ENCODE measurements at places on chromosomes 2 and 18. TPM values are rescaled to one million over a fixed set of nuclear protein-coding genes. Genes with fewer than 3 reads are reported as not detected.
A peak's percentile ranks its signal among the peaks of the same experiment; 100 is the strongest.

DNA sequence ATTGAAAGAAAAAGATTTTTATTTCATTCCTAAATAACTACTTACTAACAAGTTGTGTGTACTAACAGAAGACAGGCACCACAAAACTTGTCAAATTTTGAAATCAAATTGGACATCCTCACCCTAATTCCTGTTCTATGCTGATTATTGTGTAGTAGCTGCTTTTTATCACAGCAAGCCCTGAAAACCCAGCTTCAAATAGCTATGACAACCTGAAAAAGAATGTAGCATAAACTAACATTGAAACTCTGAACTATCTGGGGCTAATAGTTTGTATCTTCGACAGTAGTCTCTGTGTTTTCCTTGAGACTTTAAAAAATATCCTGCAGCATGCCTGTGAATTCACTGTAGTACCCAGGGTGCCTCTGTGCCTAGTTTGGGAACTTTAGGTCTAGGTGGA lies 122.6 kb downstream of the WDPCP start:
- no peak overlapping the region for H3K4me3 ChIP-seq

DNA sequence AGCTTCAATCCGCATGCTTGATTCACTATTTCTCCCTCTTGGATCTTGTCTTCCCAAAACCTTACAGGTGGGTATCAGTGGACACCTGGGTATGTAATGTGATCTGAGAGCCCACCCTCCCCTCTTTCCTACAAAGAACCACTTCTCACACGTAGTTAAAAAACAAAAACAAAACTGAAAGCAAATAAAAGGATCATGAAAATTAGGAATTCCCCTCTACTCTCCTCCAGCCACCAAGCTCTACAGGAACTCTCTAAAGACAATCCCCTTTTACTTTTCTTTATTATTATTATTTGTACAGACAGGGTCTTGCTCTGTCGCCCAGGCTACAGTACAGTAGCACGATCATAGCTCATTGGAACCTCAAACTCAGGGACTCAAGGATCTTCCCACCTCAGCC lies 40.8 kb upstream of the MYO1B start:
- no peaks in the 10 kb centered on the region for H3K36me3 ChIP-seq
- H3K27me3 ChIP-seq, result no peaks in the 10 kb centered on the region
- H3K4me3 ChIP-seq, result no peak overlapping the region
- peaks cover 9% of the 10 kb centered on the region for H3K4me1 ChIP-seq
- H3K27ac ChIP-seq, result no peak overlapping the region
- no peak for DNase-seq

- no peak for DNase-seq
- H3K27ac ChIP-seq, result no peak overlapping the region
- no peaks in the 10 kb centered on the region for H3K36me3 ChIP-seq
- no peak overlapping the region for H3K4me3 ChIP-seq
- peaks cover 2% of the 10 kb centered on the region for H3K27me3 ChIP-seq
Observed at GRCh38 chr2:46508759-46509158, 29.4 kb downstream of the TMEM247 start.

GRCh38 chr2:26459991-26460612 lies 17.8 kb downstream of the OTOF start:
- no peak for DNase-seq
- H3K4me3 ChIP-seq, result no peak overlapping the region
- H3K27ac ChIP-seq, result no peak overlapping the region
- no peaks in the 10 kb centered on the region for H3K36me3 ChIP-seq

DNA sequence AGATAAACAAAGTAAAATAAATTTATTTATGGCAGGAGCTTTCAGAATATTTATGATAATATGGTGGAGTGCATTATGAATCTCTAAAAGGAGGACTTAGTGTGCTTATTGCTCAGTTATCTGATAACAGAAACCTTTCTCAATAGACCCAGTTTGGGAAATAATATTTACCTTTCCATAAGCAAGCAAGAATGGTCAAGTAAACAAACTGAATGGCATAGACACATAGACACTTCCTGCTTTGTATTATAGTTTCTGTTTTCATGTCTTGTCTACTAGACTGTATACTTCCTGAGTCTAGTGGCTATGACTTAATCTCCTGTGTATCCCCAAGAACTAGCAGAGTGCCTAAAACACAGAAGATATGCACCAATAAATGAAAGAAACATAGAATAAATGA lies 87.8 kb downstream of the UPP2 start:
- no peaks in the 10 kb centered on the region for H3K27me3 ChIP-seq
- H3K27ac ChIP-seq, result no peak overlapping the region
- H3K36me3 ChIP-seq, result no peaks in the 10 kb centered on the region
- DNase-seq, result no peak
- H3K4me1 ChIP-seq, result peaks cover 21% of the 10 kb centered on the region

DNA sequence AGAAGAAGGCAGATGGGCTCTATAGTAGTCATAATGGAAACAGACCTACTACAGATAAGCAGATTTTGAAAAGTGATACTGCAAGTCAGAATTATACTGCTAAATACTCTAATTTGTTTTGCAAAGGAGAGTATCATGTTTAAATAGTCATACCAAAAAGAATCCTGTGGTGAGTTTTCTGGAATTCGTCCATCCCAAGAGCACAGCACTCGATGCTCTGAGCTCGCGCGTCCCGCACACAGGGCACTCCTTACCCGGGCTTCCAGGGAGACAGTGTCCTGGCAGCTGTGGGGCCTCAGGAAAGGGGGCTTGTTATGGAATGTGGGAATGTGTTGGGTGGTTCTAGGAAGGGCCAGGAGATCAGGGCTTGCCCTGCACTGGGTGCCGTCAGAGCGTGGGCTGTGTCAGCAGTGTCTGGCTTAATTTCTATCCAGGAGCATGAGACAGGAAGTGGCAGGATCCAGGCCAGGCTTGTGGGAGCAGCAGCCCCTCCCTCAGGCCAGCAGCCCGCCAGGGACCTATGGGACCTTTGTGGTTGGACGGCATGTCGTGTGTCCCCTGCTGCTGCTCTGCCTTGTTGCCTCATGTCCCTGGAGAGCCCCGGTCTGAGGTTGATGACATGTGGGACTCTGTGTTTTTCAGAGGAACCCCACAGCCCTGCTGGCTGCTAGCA lies 193.2 kb upstream of the TPO start:
- no peak overlapping the region for H3K27ac ChIP-seq
- H3K4me1 ChIP-seq, result no peaks in the 10 kb centered on the region
- H3K27me3 ChIP-seq, result peaks cover 4% of the 10 kb centered on the region
- DNase-seq, result no peak
- no peak overlapping the region for H3K4me3 ChIP-seq

DNA sequence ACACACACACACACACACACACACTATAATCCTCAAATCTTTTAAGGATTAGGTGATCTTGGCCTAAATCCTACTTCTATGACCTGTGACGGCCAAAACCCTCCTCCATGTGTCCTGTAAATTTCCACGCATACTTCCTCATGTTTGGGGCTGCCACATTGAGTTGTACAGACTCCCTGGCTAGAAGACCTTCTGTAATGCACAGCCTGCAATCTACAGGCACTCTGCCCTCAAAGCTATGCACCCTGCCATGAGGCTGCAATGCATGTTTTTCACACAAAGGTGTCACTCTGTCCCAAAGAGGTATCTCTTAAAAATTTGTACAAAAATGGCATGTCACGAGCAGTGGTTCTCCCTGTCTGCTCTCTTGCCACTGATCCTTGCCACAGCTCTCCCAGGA lies 26.4 kb upstream of the B4GALT6 start:
- H3K27ac ChIP-seq, result 0 out of 2 replicates have a peak overlapping the region, but pooled peaks have one; percentile 17
- H3K4me1 ChIP-seq, result peaks cover 12% of the 10 kb centered on the region
- no peaks in the 10 kb centered on the region for H3K36me3 ChIP-seq

DNA sequence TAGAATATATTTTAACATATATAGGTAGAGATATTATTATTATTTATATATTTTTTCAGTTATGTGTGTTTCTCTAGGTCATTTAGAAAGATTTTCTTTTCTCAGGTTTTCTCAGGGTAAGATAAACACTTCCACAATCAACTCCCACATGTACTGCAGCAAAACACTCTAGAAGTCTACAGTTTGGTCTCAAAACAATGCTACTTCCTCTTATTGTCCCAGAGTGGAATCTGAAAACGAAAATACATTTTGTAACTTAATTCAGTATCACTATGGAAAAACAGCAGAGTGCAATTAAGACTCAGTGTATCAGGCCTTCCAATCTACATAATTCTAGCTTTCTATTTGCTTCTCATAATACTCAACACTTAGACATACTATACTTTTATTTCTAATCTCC lies 190.1 kb upstream of the SLC35G4 start:
- H3K36me3 ChIP-seq, result no peaks in the 10 kb centered on the region
- H3K27me3 ChIP-seq, result no peaks in the 10 kb centered on the region
- no peaks in the 10 kb centered on the region for H3K4me1 ChIP-seq

DNA sequence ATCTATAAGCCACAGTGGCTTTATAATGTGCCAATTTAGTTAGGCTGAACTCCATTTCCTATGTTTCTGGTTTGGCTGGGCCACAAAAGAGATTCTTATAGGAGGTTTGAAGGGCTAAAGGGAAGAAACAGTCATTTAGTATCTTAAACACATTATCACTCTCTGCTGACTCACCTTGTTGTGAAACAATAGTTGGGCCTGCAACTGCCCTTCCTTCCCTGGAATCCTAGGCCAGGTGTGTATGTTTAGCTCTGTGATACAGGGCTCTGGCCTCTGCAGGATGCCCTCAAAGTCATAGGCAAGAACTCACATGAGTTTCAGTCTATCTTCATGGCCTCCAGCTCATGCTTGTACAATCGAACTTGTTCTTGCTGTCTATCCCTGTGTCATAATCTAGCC lies 400.0 kb upstream of the CELF4 start:
- no peak overlapping the region for H3K4me3 ChIP-seq
- H3K27ac ChIP-seq, result no peak overlapping the region
- H3K36me3 ChIP-seq, result peaks cover 3% of the 10 kb centered on the region
- H3K27me3 ChIP-seq, result no peaks in the 10 kb centered on the region
- DNase-seq, result no peak

- peaks cover 28% of the 10 kb centered on the region for H3K36me3 ChIP-seq
- no peak overlapping the region for H3K27ac ChIP-seq
- no peak for DNase-seq
- H3K4me1 ChIP-seq, result no peaks in the 10 kb centered on the region
- H3K27me3 ChIP-seq, result no peaks in the 10 kb centered on the region
Observed at GRCh38 chr18:41965634-41966255, 10.7 kb downstream of the PIK3C3 start.

- H3K27ac ChIP-seq, result no peak overlapping the region
- no peak for DNase-seq
- no peaks in the 10 kb centered on the region for H3K27me3 ChIP-seq
- H3K4me3 ChIP-seq, result no peak overlapping the region
- H3K36me3 ChIP-seq, result no peaks in the 10 kb centered on the region
- H3K4me1 ChIP-seq, result peaks cover 34% of the 10 kb centered on the region
Observed at GRCh38 chr2:8268172-8268783, 413.6 kb upstream of the ID2 start.

DNA sequence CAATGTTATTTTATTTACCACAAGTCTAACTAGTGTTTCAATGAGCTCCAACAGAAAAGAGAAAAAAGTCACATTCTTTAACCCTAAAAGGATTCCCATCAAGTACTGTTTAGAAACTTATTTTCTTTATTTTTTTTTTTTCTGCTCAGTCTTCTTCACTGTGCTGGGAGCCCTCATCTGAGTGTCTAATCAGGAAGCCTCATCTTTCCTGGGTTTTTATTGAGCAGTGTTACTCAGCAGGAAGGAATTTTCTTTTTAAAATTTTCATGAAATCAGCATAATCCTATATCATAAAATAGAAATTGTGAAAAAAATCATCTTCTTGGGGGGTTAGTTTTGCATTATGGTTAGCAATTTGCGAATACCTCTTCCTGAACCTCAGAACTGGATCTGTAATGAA lies 453.8 kb downstream of the CDH2 start:
- no peaks in the 10 kb centered on the region for H3K27me3 ChIP-seq
- peaks cover 9% of the 10 kb centered on the region for H3K36me3 ChIP-seq
- H3K4me1 ChIP-seq, result peaks cover 33% of the 10 kb centered on the region
- no peak for DNase-seq
- H3K27ac ChIP-seq, result peak overlapping the region; percentile 5
- H3K4me3 ChIP-seq, result no peak overlapping the region

GRCh38 chr2:166675553-166675952 lies 181.5 kb upstream of the SCN7A start:
- H3K27me3 ChIP-seq, result no peaks in the 10 kb centered on the region
- DNase-seq, result no peak
- peaks cover 5% of the 10 kb centered on the region for H3K36me3 ChIP-seq
- H3K27ac ChIP-seq, result no peak overlapping the region
- no peaks in the 10 kb centered on the region for H3K4me1 ChIP-seq

DNA sequence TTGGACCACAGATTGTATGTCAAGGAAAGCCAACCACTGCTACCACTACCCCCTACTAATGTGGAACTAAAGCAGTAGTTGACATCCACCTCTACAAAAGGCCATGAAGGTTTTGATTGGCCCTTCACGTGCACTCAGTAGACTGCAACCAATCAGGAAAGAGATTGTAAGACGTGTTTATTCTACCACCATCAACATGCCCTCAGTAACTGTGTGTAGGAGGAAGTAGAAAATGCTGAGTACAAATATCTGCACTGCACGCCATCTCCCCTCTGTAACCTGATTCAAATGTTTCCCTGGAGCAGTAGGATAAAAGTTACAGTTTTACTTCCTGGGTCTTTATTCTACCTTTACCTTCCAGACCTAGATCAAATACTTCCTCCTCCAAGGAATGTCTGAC lies 2.9 kb upstream of the CASP10 start:
- no peak overlapping the region for H3K4me3 ChIP-seq
- H3K36me3 ChIP-seq, result peaks cover 20% of the 10 kb centered on the region
- H3K27me3 ChIP-seq, result no peaks in the 10 kb centered on the region
- peaks cover 23% of the 10 kb centered on the region for H3K4me1 ChIP-seq
- no peak for DNase-seq

TXNDC2 gene
- total RNA-seq, result 0.09 TPM

UGT1A4 gene
- total RNA-seq, result not detected

TEX44 gene
- total RNA-seq, result not detected

Data from WTC11 (cell line).